Mucosa of descending colon (tissue), 3 donors: ENCODE measurements at places on chromosomes 2 and 18. TPM values are rescaled to one million over a fixed set of nuclear protein-coding genes. Genes with fewer than 3 reads are reported as not detected.

NPHP1 gene
- 6.4 TPM for total RNA-seq

DLGAP1 gene
- 0.46 TPM for total RNA-seq

NEUROD1 gene
- total RNA-seq: 1.5 TPM

DNA sequence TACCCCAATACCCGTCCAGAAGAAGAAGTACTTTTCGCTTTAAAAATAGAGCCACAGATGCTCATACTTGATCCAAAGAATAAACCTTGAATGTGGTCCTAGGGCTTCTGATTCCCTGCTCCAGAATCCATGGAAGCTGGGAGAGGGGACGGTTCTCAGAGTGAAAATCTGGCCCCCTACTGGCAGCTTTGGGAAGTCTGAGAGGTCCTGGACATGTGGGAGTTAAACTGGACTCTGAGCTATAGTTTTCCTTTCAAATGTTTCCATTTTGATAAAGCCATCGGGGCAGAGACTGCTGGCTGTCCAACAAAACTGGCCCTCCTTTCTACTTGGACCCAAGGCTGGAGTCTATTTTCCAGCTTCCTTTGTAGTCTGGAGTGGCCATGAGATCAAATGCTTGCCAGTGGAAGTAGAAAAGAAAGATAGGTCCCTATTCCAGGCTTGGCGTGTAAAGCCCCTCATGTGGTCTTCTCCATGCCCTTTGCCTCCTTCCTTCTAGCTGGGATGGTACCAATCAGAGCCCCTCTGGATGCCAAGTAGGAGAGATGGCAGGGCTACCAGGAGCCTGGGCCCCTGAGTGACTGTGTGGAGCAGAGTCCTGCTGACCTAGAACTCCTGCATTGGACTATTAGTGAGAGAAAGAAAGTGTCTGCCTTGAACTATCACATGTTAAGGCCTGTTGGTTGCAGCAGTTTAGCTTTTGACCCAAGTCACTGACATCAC, 37.7 kb upstream of the TBC1D8 start:
- peak; percentile 70 for DNase-seq

DNA sequence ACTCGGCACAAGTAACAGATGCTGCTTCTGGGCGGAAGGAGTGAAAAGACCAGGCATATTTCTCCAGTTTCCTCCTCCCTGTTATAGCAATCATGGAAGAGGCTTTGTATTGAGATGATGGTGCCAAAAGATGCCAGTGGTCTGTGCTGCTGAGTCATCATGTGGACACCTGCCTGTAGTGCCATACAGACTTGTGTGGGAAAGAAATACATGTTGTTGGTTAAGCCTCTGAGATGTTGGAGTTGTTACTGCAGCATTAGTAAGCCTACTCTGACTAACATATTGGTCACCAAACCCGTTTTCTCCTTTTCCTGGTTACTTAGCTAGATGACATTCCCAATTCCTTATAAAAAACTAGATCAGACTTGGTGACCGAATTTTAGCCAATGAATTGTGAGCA, 356.9 kb downstream of the ZNF521 start:
- DNase-seq: no peak

GRCh38 chr2:163556511-163556910, 179.3 kb downstream of the FIGN start:
- no peak for DNase-seq
